CD4-positive, CD25-positive, alpha-beta regulatory T cell (primary cell): ENCODE measurements at places on chromosomes 4 and X. TPM values are rescaled to one million over a fixed set of nuclear protein-coding genes. Genes with fewer than 3 reads are reported as not detected.

DNA sequence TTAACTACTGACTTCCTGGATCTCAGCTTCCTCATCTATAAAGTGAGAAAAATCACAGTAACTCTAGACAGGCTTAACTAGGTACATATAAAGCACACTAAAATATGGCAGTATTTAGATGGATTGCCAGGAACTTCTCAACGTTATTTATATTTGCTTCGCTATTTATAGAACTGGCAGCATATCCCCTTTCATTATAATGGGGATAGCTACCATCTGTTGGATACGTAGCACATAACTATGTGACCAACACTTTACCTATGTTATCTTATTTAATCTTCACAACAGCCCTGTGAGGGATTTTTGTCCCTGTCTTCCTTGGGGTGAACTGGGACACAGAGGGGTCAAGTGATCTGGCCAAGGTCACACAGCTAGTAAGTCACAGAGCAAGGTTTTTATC lies 64.6 kb downstream of the ENPEP start:
- no peak for DNase-seq

DNA sequence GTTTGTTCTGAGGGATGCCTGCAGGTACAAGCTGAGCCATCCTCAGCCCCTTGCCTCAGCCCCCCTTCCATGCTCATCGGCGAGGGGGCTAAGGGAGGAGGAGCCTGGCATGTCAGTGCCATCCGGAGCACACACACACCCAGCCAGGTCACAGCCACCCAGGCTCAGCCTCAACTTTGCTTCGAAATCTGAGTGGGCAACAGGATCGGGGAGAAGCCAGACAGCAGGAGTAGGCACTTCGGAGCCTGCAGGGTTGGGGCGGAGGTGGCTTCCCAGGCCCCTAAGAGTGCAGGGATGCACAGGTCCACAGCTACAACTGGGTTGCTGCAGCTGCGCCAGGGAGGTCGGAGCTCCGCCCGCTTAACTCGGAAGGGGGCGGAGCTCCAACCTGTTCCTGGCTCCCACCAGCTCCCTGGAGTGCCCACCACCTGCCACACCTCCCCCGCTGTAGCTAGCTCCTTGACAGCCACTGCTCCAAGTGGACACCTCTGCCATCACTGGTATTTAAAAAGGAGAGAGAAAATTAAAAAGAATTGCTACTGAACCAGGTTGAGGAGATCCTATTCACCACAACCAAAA lies 192.9 kb upstream of the GALNT7 start:
- DNase-seq, result no peak

ADGRG4 gene
- total RNA-seq, result not detected

DNA sequence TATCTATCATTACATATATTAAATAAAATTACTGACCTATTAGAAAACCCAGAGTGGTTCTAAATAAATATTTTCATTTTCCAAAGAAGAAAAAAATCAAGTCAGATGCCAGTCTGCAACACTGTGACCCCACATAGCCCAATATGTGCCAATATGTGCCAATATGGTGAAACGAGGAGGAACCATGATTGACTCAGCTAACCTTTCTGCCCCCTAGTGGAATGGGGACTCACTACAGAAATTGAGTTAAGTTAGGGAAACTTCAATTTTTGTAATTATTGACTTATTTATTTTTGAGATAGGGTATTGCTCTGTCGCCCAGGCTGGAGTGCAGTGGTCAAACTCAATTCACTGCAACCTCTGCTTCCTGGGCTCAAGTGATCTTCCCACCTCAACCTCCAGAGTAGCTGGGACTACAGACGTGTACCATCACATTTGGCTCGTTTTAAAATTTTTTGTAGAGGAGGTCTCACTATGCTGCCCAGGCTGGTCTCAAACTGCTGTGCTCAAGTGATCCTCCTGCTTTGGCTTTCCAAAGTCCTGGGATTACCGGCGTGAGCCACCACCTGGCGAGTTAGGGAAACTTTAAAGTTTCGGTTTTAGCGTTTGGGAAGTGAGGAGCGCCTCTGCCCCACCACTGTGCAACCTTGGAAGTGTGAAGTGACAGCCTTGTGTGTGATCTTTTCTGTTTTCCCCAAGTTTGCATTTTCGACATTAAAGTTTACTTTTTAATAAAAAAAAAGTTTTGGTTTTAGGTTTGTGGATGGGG lies 116.8 kb upstream of the SHISA3 start:
- no peak for DNase-seq

- DNase-seq, result no peak
Measured at GRCh38 chr4:2295500-2295899, 33.6 kb upstream of the MXD4 start.

DNA sequence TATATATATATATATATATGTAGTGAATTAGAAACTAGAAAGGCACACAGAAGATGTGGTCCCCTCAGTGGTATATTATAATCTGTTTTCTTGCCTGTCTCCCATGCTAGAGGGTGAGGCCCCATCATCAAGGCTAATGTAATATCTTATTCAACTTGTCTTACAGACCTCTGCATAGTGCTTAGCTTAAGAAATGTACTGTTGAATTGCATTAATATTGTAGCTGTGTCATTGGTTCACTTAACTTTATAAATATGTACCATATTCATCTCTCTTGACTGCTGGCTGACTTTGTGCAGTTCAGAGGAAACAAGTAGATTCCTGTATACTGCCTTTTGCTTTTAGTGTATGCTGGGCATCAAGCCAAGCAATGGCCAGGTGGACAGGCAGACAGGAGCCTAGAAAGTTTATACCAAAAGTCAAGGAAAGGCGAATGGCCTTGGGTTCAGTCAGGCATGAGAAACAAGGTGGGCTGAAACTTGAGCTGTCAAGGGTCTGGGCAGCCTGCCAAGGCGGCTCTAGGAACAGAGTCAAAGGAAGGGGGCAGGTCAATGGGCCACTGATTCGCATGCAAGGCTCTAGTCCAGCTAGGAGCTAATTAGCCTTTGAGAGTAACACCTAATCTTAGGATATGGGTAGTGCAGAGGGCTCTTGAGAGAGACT lies 78.8 kb upstream of the LEF1 start:
- DNase-seq, result no peak

GRCh38 chrX:109089359-109089758 lies 353.0 kb upstream of the IRS4 start:
- no peak for DNase-seq

- DNase-seq, result no peak
Measured at GRCh38 chr4:121706595-121707021, 9.8 kb upstream of the ANXA5 start.

GRCh38 chr4:43330288-43330687 lies 437.8 kb downstream of the GRXCR1 start:
- DNase-seq, result no peak

- DNase-seq, result peak; percentile 4
Measured at GRCh38 chrX:18676050-18676449, 4.1 kb upstream of the RS1 start.

TMPRSS11A gene
- not detected for total RNA-seq

SCOC gene
- 9.5 TPM for total RNA-seq

EDNRA gene
- not detected for total RNA-seq

DNA sequence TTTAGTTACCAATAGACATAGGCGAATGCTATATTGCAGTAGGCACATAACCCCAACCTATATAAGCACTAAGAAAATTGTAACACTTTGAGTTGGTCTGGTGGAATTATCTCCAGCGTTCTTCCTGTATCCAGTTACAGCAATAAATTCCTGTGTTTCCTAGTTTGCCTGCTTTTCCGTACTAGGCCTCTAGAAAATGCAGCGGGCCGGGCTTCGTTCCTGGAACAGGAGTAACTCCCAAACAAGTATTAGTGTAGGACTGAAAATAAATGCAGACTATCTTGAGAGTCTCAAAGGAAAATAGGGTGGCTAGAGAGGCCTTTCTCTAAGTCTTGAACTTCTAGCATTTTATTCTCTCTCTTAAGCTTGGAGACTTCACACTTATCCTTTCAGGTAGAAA lies 159.8 kb downstream of the OR13H1 start:
- DNase-seq, result no peak

GRCh38 chr4:156188596-156188995 lies 234.9 kb upstream of the CTSO start:
- no peak for DNase-seq

GRCh38 chr4:3220476-3221183 lies 28.3 kb upstream of the MSANTD1 start:
- DNase-seq, result no peak

DNA sequence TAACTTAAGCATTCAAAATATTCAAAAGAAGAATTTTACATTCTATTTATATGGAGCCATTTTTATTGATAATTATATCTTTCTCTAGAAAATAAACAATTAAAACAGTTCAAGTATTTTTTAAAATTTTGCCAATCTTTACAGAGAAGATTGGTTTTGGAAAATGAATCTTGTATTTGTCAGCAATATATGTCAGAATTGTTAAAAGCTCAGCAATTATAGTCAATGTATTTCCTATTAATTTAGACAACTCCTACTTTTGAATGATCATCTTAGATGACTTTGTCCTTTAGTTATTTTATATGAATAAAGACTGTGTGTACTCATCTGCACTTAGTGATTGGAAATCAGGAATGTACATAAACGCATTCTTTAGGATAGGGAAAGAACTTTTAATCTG lies 223.9 kb upstream of the MAD2L1 start:
- DNase-seq, result no peak
